Caudate nucleus (tissue), 63 donors: ENCODE measurements at places on chromosomes 7 and 10.

DNA sequence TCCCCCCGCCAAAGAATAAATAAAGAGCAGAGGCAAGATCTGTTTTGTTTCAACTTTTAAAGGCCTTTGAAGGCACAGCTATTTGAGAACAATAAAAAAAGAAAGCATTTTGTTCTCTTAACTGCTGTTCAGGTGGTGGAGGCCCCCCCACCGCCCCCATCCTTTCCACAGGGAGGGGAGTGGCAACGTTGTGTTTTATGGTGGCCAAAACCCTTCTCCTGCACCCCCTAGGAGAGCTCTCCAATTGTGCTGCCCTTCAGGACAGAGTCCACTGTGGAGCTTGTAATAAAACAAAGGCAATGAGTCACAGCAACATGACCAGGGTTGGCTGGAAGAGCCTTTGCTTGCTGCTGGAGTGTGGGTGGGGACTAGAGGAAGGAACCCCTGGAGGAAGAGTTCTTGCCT, 987.9 kb downstream of the KCNMA1 start:
- DNase-seq, result no peak

DNA sequence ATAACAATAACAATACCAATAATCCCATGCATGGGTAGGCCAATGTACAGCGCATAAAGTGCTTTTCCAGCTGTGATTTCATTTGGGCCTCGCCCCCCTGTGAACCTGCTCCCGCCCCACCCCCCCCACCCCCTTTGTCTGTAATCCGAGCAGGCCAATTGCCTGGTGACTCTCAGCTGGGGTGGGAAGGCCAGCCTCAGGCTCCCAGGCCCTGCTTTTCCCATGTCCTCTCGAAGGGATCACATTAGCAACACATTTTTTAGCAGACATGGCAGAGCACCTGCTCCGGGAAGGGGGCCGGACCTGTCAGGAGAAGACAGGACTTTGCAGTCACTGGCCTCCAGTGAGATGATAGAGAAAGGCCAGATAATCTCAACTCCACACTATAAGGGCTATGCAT, 439.3 kb downstream of the RPS24 start:
- DNase-seq, result no peak

DNA sequence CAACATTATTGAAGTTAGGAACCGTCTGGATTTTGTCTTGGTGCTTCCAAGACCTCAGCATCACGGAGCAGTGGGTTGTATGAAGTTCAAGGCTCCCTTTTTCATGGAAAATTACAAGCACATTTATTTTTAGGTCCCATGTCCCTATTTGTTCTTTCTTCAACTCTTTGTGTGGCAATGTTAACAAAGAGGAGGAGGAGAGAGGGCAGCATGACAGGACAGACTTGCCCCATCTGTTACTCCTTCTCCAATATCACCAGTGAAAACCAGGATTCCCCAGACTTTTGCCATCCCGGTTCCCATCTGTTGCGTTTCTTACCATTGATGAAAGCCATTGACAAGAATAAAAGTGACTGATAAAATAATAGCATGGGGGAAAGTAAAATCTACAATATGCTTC, 28.6 kb downstream of the EEPD1 start:
- no peak for DNase-seq

- no peak for DNase-seq
Measured at GRCh38 chr10:63115732-63116383, 17.3 kb upstream of the NRBF2 start.
